ENCODE measurements at places on chromosomes 5 and 9.
A peak's percentile ranks its signal among the peaks of the same experiment; 100 is the strongest.

GRCh38 chr5:171601266-171601881, 181.9 kb downstream of the FGF18 start:
- peak; percentile 89 for DNase-seq

- no peak for DNase-seq
These were observed 144.9 kb upstream of the CD180 start for GRCh38 chr5:67341478-67341877.

DNA sequence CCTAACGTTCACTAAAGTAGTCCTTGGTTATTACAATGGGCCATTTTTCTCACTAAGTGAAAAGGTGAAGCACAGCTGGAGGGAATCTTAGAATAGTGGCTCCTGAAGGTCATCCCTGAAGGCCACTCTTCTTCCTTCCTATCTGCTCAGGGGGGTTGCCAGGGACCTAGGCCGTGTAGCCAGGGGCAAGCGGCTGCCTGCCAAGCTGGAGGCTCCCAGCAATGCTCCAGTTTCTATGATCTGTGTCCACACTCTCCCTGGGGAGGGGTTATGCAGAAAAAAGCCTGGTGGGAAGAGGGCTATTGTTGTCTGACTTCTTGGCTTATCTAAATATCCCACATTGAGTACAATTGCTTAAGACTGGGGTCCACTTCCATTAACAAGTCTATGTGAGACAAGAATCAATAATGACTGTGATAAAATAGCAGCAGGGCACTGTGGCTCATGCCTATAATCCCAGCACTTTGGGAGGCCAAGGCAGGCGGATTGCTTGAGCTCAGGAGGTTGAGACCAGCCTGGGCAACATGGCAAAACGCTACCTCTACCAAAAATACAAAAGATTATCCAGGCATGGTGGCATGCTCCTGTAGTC, 3.8 kb downstream of the NMRK1 start:
- no peak for DNase-seq

DNA sequence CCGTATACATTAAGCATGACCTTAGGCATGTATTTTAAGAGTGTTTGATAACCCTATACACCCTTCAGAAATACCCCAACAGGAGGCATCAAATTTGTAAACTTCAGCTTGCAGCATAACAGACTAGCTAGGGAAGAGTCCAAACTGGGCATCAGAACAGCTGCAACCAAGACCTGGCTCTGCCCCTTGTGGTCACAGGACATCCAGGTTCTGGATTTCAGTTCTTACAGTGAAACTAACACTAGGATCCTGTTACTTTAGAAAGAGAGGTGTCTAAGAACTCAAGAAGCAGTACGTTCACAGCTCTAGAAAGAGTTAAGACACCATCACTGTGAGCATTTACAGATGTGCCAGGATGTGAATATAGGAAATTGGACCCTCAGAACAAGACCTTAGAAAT, 229.8 kb downstream of the BNC2 start:
- DNase-seq: no peak

DNA sequence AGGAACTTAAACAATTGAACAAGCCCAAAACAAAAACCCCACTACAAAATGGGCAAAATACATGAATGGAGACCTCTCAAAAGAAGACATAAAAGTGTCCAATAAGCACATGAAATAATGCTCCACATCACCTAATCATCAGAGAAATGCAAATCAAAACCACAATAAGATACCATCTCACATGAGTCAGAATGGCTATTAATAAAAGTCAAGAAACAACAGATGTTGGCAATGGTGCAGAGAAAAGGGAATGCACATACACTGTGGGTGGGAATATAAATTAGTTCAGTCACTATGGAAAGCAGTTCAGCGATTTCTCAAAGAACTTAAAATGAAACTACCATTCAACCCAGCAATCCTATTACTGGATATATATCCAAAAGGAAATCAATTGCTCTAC, 337.4 kb upstream of the GRIA1 start:
- DNase-seq: no peak

DNA sequence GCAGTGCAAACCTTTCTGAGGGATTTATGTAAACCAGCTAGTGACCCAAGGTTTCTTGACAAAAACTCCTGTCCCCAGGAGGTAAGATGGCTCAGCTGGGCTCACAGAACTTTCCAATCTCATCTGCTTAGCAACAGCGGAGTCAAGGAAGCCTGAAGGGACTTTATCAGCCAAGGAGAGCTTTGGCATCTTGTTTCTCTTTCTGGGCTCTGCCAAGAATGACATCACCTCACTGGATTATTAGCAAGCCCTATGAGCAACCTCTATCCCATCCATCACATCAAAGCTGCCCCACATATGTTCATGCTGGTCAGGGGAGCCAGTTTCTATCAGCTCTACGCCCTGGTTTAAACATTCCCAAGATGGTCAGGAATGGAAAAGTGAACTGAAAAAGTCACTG, 461.3 kb downstream of the ENC1 start:
- no peak for DNase-seq

GRCh38 chr5:41270423-41271251, 57.3 kb upstream of the C6 start:
- DNase-seq: peak; percentile 43

Data from AML-193 (cell line).